Stimulated activated CD4-positive, alpha-beta T cell treated with anti-CD3 and anti-CD28 coated beads, Interleukin-12 subunit alpha, Interleukin-12 subunit beta, amount 100 ng/mL, for 48 hours (primary cell): ENCODE measurements at places on chromosomes 16 and 17.

DNA sequence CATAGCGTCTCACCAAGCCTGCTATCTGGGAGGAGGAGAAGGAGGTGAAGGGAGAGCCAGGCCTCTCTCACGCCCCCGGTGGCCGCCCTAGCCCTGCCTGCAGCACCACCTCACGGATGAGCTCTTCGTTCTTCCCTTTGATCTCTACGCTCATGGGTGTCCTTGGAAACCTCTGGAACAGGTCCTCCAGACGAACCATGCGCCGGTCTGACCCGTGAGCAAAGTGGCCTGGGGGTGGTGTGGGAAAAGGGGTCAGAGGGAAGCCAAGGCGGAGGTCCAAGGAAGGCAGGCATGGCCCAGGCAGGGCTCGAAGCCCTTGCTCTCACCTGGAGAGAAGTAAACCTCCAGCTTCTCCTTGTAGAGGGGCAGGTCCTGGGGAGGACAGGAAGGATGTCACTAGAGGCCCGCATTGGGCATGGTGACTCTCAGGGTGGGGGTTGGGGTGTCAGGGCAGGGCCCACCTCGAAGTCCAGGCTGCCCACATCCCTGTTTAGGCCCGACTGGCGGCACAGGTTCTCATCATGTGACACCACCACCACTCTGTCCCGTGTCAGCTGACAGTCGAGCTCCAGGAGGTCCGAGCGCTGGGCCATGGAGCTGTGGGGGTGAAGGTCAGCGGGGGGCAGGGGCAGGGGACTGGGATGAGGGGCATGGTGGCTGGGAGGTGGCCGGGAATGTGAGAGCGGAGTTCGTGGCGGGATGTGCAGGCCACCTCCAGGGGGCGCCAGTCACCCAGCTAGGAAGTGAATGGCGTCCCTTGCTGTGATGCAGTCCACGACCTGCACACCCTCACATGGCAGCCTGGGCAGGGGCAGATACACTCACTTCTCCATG lies 923 bp downstream of the GDPD3 start:
- DNase-seq: peak; percentile 70

- no peak for DNase-seq
Measured at GRCh38 chr16:1731073-1731472, 25.1 kb downstream of the MAPK8IP3 start.

GRCh38 chr16:9996221-9996620 lies 186.0 kb downstream of the GRIN2A start:
- no peak for DNase-seq

DNA sequence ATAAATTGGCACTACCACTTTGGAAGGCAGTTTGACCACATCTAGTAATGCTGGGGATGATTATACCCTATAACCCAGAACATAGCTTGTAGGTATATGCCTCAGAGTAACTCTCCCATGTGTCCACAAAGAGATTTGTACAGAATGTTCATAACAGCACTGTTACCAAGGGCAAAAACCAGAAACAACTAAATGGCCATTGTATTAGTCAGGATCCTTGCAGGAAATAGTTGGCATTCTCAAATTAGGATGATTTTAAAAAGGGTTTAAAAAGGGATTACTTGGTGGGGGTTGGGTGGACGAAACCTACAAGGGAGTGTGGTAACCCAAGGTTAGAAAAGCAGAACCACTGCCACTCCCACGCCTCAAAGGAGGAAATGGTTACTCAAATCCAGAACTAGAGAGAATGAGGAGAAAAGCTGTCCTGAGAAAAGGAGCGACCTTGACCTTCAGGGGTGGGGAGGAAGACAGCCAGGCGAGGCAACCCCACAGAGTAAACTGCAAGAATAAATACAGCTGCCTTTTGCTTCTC lies 2.1 kb downstream of the CPPED1 start:
- DNase-seq: no peak

DNA sequence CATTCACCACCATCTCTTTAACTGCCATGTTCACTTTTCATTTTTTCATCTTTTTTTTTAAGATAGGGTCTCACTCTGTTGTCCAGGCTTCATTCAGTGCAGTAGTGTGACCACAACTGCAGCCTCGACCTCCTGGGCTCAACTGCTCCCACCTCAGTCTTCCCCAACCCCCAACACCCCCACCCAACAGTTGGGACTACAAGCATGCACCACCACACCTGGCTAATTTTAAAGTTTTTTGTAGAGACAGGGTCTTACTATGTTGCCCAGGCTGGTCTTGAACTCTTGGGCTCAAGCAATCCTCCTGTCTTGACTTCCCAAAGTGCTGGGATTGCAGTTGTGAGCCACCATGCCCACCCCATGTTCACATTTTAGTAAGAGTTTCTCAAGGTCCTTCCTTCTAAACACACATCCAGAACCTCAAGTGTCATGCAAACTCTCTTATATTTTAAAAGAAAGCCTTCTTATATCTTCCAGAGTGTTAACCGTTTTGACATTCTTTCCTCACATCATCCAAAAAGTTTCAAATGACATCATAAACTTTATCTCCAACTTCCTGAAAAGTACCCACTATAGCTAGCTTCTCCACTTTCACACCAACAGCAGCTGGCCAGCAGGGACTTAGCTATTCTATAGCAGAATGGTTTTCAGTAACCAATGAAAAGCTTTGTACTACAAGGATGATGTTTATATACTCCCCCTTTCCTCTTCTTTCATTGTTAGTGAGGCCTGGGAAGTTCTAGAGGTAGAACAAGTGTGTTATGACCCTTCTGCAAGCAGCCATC lies 49.3 kb downstream of the TRAF4 start:
- DNase-seq: no peak

GRCh38 chr17:38693700-38694329 lies 11.3 kb upstream of the MLLT6 start:
- DNase-seq: no peak
